ENCODE measurements at places on chromosomes 6 and 20.

DNA sequence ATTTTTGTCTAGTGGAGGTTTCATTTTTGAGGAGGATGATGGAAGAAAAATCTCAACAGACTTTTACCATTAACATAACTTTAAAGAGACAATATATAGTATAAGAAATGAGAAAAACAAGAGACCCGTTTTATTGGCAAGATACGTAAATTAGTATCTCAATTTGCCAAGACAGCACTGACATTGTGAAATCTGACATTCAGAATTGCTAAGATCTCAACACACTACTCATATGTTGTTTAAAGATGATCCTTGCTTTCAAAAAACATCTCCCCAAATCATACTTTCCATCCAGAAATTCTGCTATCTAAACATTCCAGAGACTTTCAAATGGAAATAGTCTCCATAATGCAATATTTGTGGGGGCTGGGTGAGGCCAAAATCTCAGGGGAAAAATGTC, 220.9 kb upstream of the CEP162 start:
- no peak for DNase-seq

GRCh38 chr6:143689852-143690251, 12.1 kb downstream of the PHACTR2 start:
- DNase-seq, result no peak

DNA sequence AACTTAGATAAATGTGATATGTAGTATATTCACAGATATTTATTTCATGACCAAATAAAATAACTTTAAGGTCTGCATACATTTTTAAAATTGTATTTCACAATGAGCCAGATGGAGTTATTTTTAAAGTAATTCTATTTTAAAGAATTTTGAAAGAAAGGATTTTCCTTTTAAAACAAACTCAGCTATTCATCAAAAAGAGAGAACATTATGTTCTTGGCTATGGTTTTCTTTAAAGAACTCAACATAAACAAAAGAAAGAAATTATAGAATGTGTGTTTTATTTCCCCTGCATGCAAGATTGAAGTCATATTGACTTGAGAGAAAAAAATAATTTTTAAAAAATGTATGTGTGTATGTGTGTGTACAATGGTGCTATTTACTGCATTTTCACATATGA, 1023.6 kb upstream of the CITED2 start:
- no peak for DNase-seq

GRCh38 chr6:38571721-38572120, 68.0 kb downstream of the BTBD9 start:
- no peak for DNase-seq

- DNase-seq, result no peak
These were observed 176.8 kb downstream of the NFATC2 start for GRCh38 chr20:51365670-51366069.

GRCh38 chr6:168192195-168192900, 113.3 kb upstream of the FRMD1 start:
- no peak for DNase-seq

DNA sequence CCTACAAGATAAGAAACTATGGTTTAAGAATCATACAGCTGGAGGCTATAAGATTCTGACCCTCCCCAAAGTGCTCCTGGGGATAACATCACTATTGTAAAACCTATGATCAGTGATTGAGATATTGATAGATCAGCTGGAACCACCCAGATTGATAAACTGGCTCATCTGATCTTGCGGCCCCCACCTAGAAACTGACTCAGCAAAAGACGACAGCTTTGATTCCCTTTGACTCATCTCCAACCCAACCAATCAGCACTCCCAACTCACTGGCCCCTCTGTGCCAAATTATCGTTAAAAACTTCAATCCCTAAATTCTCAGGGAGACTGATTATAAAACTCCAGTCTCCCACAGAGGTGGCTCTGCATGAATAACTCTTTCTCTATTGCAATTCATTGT, 106.4 kb downstream of the SCP2D1 start:
- DNase-seq, result no peak

DNA sequence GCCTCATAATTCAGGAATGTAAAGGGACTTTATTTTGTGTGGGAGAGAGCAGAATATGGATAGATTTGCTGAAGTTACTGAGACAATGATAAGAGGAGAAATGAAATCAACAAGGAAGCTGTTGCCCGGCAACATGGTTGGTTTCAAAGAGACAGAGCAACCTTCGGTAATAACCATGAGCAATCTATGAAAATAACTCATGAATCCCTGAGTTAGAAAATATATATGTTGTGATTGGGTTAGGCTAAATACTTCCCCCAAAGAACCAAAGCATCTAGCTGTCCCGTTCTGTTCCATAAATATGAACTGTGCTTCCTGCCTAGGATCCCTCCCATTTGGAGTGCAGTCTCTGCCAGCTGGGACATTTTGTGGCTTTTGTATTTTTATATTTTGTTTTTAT, 23.1 kb downstream of the SERPINB1 start:
- DNase-seq, result no peak

- DNase-seq, result no peak
These were observed 82.3 kb downstream of the GMPR start for GRCh38 chr6:16320533-16321340.

- DNase-seq, result no peak
These were observed 295.3 kb upstream of the SULF2 start for GRCh38 chr20:48080583-48080982.

GRCh38 chr6:144155529-144155928, 5.2 kb downstream of the STX11 start:
- DNase-seq, result no peak

GRCh38 chr6:38273325-38273724, 366.4 kb downstream of the BTBD9 start:
- no peak for DNase-seq

- DNase-seq, result no peak
These were observed 35.9 kb downstream of the SULF2 start for GRCh38 chr20:47749339-47749738.

DNA sequence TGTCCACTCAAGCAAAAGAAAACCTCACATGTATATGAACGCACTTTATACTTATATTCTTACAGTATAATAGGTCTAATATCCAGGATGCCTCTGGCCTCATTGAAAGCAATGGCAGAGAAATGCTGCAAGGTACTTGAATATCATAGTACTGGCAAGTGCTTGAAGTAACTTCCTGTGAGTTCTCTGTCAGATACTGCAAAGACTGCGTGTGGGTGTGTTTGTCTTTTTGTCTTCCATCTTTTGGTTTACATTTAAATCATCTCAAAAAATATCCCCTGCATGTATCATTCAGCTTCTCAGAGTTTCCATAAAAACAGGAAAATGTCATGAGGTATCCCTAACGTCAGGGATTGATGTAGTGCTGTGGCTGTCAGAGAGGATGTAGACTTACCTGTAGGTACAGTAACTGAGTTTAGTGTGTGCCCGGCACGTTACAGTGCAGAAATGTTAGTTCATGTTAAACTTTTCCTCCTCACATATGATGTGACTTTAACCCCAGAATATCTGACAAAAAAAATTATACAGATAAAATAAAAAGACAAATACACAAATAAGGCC, 184.3 kb downstream of the DST start:
- no peak for DNase-seq

DNA sequence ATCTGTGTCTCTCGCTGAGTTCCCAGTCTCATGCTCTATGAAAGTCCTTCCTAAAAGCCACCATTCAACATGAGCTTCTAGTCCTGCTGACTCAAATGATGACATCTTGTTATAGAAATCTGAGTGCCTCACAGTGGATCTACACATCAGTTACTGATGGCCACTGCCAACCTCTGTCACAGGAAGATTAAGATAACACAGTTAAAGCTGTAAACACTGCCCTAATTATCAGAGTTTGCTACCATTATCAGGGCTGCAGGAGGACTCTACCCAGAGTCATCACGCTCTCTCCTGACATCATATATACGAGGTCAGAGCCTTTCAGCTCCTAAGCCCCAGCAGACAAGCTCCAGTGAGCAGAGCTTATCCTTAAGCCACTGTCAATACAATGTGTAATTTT, 63.2 kb downstream of the HIVEP2 start:
- DNase-seq, result no peak

- DNase-seq, result no peak
These were observed 177.0 kb downstream of the TENT5A start for GRCh38 chr6:81575442-81575841.

DNA sequence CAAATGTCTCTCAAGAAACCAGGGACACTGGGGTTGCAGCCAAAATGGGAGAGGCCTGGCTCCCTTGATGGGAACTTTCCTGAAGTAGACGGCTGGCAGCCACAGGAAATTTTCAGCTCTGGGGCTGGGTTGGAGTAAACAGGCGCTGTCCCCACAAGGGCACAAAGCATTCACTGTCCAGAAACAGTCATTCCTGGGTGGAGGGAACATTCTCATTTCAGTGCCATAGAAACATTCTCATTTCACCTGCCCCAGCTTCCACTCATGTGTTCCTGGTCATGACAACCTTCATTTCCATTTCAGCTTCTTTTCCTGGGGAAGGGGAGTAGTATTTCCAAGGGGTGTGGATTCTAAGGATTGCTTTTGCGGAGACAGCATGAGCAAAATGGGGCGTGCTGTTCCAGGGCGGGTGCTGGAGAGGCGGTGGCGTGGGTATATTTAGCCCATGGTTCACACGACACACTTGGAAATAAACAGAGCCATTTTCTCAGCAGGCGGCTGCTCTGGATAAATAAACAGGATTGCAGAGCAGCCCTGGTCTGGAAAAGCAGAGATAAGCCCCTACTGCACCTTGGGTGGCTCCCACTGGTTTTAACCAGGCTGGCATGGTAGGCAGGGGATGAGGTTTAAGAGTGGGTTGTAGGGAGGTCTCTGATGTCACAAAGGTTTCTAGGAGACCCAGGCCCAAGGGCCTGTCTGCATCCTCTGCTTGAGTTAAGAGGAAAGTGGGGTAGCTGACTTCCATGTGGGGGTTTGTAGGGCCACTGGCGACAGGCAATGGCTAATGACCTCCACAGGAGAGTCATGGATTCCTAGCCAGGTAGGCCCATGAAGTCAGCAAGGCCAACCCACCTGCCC, 32.9 kb downstream of the COX4I2 start:
- DNase-seq, result no peak

- DNase-seq, result no peak
These were observed 9.4 kb downstream of the TREML2 start for GRCh38 chr6:41191569-41191968.

- no peak for DNase-seq
These were observed 66.7 kb upstream of the TSHZ2 start for GRCh38 chr20:52905241-52905994.

GRCh38 chr6:156427345-156427744, 349.8 kb upstream of the ARID1B start:
- DNase-seq, result no peak

- DNase-seq, result no peak
These were observed 135.4 kb downstream of the OPN5 start for GRCh38 chr6:47917202-47917601.

- no peak for DNase-seq
These were observed 13.7 kb upstream of the ZNF318 start for GRCh38 chr6:43383021-43383667.

GRCh38 chr20:21944227-21944626, 238.8 kb downstream of the PAX1 start:
- no peak for DNase-seq

GRCh38 chr20:50550531-50550930, 40.3 kb downstream of the PTPN1 start:
- no peak for DNase-seq

GRCh38 chr20:32742322-32743236, 688 bp downstream of the COMMD7 start:
- no peak for DNase-seq

Measured in activated CD4-positive, alpha-beta T cell treated with anti-CD3 and anti-CD28 coated beads, Interleukin-2, amount 10 ng/mL, durations not matched to agents 7 days and 5 days (primary cell).